ENCODE measurements at places on chromosomes 5 and 9.

DNA sequence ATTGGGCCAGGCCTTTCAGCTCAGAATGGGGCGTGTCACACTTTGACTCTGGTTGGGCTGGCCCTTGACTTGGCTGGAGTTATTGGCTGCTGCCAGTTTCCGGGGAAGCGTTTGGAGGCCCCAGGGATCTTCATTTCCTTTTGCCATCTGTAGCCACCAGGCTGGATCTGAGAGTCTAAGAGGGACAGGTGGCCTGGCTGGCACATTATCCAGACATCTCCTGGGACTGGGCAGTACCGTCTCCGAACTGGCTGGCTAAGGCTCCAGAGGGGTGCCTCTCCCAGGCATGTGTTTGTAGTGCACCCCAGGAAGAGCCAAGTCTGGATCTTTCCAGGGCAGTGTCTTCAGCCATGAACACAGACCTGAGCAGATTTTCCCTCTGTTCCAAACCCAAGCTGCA, 9.7 kb upstream of the JADE2 start:
- DNase-seq, result no peak

- DNase-seq, result no peak
Observed at GRCh38 chr9:125913551-125913950, 166.4 kb downstream of the PBX3 start.

DNA sequence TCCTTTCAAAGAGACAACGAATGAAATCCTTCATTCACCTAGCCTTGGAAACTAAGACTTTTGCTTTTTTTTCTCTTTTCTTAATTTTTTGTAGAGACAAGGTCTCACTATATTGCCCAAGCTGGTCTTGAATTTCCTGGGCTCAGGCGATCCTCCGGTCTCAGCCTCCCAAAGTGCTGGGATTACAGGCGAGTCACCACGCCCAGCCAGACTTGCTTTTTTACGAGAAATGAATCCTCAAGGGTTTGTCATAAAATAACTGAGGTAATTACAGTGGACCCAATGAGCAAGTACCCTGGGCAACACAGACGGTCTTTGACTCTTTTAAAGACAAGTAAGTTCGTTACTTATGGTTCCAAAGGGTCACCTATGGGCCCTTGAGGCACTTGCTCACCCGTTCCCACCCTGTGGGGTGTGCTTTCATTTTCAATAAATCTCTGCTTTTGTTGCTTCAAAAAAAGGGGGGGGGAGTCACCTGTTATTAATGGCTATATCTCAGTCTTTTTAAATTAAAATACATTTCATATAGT, 70.4 kb downstream of the TRPM6 start:
- DNase-seq, result no peak

DNA sequence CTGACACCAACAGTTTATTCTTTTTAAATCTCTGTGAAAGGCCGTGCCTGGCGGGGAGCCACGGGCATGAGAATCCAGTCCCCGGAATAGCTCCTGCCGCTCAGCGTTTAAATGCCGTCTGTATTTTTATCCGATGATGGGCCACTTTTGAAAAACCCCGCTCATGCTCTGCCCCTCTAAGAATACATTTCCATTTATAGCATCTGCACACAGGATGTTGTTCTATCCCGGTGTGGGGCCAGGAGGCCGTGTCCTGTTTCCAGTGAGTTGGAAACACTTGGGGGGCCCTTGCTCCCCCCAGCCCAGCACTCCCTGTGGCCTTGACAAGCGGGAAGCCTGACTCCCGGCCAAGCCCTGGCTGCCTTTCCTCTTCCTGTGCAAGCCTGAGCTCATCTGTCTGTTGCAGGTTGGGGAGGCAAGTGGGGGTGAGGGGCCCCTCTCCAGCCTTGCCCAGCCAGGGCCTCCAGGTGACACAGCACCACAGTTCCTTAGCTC, 39.0 kb downstream of the ERGIC1 start:
- no peak for DNase-seq

DNA sequence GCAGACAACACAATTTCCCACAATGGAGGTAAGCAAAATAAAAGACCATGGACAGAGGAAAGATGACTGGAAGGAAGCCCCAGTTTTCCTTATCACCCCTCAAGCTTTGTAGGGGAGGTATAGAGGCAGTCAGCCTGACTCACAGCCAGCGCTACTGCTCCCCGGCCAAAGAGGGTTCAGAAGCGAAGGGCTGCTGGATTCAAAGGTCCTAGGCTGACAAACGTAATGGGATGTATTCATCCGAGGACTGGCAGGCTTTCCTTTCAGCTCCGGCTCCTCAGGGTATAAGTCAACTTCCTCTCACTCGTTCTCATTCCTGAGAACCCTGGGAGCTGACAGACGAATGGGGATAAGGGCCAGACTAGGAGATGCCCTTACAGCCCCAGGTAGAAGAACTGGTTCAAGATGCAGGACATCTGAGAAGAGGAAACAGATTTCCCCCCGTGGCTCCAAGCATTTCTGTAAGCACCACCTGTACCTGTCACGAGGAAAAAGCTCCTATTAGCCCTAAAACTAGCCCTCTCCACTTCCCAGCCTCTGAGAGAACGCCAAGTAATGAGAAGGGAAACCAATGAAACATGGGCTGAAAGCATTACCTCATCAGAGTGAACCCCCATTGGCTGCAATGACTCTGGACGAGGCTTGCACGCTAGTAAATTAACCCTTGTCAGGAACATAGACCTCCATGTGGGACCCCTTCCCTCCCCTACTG, 22.1 kb upstream of the FAM13B start:
- peak; percentile 44 for DNase-seq

- DNase-seq, result peak; percentile 27
Observed at GRCh38 chr9:33924978-33925797, 108.2 kb downstream of the UBE2R2 start.

- DNase-seq, result no peak
Observed at GRCh38 chr5:20023686-20024180, 35.7 kb upstream of the CDH18 start.

GRCh38 chr9:121709798-121710197, 58.4 kb downstream of the DAB2IP start:
- DNase-seq, result no peak

DNA sequence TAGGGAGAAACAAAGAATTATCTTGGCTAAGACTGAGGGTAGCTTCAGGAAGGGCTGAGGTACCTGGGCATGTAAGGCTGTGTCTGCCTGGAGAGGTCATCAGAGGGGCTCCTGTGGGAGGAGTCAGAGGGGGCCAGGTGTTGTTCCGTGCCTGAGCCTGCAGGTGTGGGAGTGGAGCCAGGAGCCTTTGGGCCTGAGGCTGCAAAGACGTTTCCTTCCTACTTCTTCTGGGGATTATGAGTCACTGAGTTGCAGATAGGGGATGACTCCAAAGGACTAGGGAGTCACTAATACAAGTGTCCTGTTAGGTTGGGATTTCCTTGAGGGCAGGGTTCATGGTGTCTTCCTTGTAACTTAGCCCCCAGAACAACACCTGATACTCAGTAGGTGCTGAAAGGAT, 391.1 kb downstream of the ARHGEF28 start:
- DNase-seq, result no peak

All from OCI-M1 (cell line).